ENCODE measurements at places on chromosomes 16 and 17. TPM values are rescaled to one million over a fixed set of nuclear protein-coding genes. Genes with fewer than 3 reads are reported as not detected.

DNA sequence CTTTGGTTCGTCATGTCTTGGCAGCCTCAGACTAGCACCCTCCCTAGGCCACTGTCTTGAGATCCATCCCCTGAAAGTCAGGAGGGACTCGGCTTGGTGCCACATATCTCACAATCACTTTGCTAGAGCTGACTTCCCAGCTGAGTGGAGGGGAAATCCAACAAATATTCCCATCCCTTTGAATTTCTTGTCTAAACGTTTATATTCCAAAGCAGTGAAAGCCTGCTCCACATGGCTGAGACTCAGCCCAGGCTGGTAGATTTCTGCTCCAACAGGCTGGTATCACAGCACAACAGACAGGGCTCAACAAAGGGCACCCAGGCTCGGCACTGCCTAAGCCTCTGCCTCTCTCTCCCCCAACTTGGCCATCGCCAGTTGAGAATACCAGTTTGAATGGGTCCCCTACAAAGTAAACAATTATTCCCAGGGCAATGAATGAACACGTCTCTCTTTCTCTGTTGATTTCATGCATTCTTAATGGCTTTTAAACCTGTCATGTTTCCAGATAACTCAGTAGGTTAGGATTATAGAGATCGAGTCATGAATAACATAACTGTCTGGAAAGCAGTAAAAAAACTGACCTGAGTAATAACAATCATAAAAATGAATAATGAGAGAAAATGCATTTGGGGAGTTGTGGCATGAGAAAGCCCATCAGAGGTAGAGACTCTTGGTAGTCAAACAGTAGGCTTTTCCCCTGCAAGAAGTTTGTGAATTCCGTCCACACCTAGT, 1.0 kb downstream of the KRT13 start:
- DNase-seq: no peak

PYDC1 gene
- polyA plus RNA-seq: not detected

DNA sequence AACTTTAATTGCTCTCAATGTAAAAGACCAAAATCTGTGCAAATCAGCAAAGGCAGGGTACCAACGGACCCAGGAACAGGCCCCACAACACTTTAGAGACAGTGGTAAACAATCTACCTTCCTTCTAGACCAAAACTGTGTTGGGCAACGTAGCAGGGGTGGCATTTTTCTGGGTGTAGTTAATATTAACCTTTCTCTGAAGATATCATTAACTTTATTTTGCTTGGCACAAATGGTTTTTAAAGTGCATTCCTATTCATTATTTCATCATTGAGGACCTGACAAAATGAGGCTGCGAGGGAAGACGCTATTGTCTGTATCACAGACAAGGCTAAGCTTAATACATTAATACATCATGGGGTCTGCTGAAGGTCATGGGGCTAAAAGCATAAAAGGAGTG, 37.9 kb upstream of the TRAP1 start:
- DNase-seq: no peak

DNA sequence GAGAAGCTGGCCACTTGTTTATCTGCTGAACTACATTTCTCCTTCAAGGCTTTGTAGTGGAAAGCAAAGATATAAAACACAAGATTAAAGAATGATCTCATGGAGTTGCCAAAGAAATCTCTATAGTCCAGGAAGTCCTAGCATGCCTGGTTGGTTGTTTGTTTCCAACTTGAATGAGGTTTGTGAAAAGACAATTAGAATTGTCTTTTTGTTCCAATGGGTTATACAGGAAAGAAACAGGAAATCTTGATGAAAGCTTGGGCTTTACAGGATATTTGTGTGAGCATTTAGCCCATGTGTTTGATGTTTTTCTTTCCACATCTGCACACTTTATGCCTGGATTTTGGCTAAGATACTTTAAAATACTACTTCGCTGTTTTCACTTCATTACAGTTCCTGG, 273.4 kb downstream of the CEP112 start:
- no peak for DNase-seq

PTX4 gene
- not detected for polyA plus RNA-seq

DNA sequence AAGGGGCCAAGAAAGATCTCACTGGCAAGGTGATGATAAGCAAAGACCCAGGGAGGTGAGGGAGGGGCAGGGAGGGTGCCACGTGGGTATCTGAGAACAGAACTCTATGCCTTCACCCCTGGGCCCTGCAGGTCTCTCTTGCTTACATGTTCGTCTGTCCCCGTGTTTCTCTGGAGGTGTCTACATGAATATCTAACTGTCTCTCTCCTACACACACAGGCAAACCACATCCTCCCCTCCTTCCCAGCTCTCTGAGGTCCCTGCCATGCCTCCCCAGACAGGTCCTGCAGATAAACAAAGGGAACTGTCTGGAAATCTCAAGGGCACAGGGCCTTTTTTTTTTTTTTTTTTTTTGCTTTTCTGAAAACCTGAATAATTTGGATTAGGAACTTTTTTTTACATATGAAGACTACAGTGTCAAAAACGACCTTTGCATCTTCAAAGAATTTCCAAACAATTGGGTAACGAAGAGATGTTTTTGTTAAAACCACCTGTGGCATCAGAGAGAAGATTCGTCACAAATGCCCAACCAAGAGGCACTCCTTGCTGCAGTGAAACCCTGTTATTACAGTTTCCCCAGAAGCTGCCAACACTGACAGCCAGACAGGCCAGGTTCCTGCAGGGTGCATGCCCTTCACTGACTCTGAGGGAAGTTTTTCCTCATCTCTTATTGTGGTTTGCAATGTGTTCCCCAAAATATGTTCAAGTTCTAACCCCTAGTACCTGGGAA, 17.8 kb downstream of the PLLP start:
- DNase-seq: peak; percentile 85

UNC119 gene
- 48.1 TPM for polyA plus RNA-seq

PHOSPHO1 gene
- polyA plus RNA-seq: 0.99 TPM

DNA sequence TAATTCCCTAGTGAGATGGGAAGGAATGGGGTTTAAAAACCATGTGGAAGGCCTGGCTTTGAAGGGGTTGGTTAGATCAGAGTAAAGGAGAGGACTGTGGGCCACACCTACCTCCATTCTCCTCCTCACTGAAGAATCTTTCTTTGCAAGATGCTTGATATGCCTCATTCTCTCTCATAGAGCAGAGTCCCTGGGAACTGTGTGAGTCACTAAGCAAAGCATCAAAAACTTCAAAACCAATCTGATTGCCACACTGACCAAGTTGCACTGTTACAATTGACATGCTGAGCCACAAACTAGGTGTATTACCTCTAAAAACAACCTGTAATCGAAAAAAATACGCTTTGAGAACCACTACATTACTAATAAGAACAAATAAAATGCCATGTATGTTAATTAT, 2.0 kb downstream of the TUBD1 start:
- DNase-seq: no peak

FOXN1 gene
- not detected for polyA plus RNA-seq

DNA sequence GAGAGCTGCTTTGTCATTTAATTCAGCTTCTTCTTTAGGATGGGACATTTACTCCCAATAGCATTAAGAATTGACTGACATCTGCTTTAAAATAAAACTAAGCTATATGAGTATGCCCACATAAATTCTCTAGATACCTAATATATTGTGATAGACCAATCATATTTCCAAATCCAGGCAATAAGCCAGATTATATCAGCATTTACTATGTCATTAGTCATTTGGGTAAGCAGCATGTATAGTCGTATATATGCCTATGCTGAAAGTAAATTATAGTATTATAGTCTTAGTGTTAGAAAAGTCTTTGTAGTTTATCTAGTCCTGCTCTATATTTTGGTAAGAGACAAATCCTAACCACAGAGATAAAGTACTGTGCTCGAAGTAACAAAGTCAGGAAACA, 958.1 kb downstream of the KCNJ2 start:
- DNase-seq: no peak

DNA sequence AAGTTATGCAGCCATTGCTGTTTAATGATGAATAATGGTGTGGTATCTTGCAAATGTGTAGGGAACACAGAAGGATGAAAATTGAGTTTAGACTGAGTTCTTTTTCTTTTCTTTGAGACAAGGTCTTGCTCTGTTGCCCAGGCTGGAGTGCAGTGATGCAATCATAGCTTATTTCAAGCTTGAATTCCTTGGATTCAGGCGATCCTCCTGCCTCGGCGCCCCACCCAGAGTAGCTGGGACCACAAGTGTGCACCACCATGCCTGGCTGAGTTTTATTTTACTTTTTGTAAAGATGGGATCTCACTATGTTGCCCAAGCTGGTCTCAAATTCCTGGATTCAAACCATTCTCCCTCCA, 74.6 kb upstream of the TBC1D3K start:
- no peak for DNase-seq

DNA sequence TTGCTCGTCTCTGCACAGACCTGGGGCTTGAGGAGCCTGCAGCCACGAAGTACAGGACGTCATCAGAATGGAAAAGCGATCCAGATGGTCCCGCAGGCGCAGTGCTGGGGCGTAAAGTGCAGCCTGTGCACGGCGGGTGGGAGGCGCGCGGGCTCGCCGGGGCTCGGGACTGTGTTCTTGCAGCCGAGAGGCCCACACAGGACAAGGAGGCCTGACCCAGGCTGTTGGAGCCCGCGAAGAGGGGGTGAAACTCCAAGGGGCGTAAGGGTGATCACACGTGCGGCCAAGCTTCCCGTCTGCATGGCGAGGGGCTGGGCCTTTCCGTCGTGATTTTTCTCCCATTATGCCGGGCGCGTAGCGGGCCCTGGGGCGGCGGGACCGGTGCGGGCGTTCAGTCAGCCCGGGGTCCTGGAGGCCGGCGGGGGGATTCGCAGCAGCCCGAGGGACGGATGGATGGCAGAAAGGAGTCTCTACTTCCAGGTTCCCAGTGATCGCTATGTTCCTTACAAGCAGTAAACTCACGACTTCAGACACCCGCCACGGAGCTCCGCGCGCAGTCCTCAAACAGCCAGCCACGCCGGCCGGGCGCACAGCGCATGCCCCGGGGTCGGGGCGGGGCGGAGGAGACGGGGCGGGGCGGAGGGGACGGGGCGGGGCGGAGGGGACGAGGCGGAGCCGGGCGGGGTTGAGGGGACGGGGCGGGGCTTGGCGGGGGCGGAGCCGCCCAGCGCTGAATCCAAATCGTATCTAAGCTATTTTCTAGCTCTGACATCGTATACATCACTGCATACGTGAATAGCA, 141.0 kb upstream of the KCNJ18 start:
- DNase-seq: peak; percentile 74

DNA sequence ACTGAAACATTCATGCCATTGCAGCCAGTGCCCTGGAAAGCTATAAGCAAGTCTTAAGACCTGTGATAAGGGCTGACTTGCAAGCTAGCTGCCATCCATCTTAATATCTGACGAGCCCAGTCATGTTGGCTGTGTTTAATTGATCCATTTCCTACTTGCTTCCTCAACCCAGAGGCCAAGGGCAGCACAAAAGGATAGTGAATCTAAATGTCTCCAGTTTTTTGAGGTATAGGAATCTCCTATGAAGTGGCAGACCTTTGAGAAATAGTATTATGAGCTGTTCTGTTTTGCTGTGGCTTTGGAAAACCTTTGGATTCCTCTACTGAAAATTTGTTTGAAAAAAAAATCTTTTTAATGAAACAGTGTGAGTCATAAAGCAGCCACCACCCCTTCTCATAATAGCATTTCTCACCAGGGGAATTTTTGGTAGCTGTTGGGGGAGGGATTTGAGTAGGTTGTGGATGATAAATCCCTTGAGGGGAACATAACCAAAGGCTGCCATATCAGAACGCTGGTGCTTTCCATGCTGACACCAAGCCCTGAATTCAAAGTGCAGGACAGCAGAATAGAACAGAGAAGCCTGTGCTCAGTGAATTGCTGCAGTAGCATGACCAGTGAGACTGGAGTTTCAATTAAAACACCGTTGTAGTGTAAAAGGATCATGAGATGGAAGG, 12.9 kb downstream of the ZNRF1 start:
- no peak for DNase-seq

- DNase-seq: no peak
Observed at GRCh38 chr16:66273644-66274334, 92.7 kb upstream of the CDH5 start.

GRCh38 chr17:48575673-48576478, 2.3 kb downstream of the HOXB4 start:
- DNase-seq: no peak

DNA sequence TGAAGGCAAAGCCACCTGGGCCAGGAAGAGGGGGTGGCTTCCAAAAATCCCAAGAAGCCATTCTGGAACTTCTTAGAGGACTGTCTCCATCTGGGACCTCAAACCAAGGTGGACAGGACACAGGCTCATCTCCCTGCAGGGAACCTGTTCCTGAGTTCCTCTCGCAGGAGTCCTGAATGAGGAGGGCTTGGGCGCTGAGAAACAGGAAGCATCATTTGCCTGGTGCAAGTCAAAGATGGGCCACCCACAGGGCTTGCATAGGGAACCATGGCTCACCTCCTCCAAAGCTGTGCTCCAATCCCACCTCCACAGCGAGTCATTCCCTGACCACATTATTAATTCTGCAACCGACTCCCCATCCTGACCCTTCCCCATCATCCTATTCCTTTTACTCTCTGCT, 55.0 kb upstream of the RPL38 start:
- DNase-seq: no peak

ADAM11 gene
- not detected for polyA plus RNA-seq

DNA sequence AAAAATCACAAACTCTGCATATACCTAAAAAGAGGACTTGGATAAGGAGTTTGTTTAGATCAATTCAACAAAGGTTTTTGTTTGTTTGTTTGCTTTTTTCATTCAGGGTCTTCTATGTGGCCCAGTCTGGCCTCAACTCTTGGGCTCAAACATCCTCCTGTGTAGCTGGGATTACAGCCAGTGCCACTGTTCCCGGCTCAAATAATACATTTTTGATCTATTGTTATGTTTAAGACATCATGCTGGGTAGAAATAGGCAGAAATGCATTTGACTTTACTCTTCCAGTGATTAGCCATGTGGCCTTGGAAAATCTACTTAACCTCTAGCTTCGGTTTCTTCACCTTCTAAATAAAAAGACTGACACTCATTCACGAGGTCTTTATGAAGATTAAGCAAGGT, 11.5 kb downstream of the MAP2K6 start:
- DNase-seq: no peak

- DNase-seq: no peak
Observed at GRCh38 chr17:42017866-42018200, 594 bp upstream of the DNAJC7 start.

DNA sequence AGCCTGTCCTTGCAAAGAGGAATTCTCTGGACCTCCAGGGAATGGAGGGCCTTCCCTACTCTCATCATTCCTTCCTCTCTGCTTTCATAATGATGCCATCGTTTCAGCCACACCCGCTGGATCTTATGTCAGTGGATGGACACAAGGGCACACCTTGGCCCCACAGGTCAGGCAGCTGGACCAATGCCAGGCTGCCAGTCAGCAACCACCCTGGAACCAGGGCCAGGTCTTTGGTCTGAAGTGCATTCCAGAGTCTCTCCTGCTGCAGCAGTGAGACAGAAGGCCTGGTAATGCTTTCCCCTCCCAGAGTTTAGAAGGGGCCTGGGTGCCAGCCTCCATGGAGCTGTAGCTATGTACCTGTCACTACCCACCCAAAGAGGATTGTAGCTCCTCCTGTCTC, 7.4 kb downstream of the C1QL1 start:
- DNase-seq: no peak

GRCh38 chr17:27565874-27566670, 64.9 kb upstream of the LGALS9 start:
- no peak for DNase-seq

CCL18 gene
- not detected for polyA plus RNA-seq

CEMP1 gene
- polyA plus RNA-seq: 7.3 TPM

GRCh38 chr17:16925461-16926060, 46.4 kb downstream of the TNFRSF13B start:
- DNase-seq: no peak

CACNG1 gene
- not detected for polyA plus RNA-seq

CIAO3 gene
- 13.9 TPM for polyA plus RNA-seq

Measured in naive thymus-derived CD4-positive, alpha-beta T cell (primary cell).